ENCODE measurements at places on chromosomes 16 and 17. TPM values are rescaled to one million over a fixed set of nuclear protein-coding genes. Genes with fewer than 3 reads are reported as not detected.
A peak's percentile ranks its signal among the peaks of the same experiment; 100 is the strongest.

The SNX20 gene
- 0.94 TPM for polyA plus RNA-seq

DNA sequence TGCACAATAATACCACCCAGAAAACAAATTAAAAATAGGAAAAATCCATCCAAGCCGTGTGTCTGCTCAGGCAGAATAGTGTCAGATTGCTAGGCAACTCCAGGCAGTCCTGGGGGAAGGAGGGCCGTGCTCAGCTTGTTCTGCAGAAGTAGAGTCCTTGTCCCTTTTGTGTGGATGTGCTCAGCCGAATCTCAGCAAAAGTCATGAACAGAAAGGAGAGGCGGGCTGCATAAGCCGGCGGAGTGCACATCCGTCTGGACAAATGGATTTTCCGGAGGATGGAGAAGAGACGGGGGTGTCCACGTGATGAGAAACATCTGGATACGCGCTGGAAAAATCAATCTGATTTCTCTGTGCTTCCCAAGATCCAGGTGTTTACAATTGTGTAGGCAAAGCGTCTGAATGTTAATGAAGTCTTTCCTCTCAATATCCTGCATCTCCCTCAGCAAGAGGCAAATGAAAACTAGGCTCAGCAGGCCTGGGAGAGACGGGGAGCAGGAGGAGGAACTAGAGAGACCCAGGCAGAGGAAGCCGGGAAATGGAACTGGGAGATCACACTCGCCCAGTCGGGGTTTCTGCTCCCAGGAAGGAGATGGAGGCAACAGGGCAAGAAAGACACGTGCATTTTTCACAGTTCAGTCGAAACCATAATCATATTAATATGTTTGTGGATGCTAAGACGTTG, 7.7 kb upstream of the RBFOX3 start:
- DNase-seq: peak; percentile 37

- DNase-seq: no peak
Observed at GRCh38 chr17:62591333-62591732, 36.1 kb upstream of the MRC2 start.

GRCh38 chr17:50499721-50500120, 8.5 kb upstream of the MYCBPAP start:
- no peak for DNase-seq

- DNase-seq: no peak
Observed at GRCh38 chr17:61209106-61209439, 190.6 kb upstream of the TBX2 start.

DNA sequence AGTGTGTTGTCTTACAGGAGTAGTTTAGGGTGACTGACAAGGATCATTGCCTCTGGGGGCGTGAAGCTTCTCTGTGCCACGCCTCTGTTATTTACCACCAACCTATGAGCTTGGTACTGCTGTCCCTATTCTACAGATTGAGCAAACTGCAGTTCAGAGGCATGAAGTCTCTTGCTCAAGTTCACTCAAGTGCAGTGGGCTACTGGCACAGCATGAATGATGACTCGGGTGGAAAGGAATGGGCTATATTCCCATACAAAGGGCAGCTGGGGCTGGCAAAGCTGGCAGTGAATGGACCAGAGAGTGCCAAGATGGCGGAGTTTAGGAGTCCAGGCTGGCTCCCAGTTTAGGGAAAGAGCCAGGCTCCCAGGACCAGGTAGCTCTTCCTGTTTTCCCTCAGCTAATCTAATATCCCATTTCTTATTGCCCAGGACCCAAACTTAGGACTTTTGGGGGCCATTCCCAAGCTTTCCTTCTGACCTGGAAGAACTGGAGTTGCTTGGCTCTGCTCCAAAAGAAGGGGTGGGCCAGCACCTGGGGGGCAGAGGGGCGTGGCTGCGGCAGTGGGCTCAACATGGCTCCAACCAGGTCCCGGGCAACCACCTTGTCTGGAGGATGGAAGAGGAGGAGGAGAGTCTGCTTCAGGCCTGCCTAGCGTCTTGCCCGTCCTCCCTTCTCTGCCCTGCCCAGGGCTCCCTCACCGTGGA, 12.9 kb downstream of the PLK1 start:
- no peak for DNase-seq

GRCh38 chr17:21041741-21042457, 912 bp downstream of the USP22 start:
- DNase-seq: peak; percentile 82

The ZFHX3 gene
- 28.0 TPM for polyA plus RNA-seq

DNA sequence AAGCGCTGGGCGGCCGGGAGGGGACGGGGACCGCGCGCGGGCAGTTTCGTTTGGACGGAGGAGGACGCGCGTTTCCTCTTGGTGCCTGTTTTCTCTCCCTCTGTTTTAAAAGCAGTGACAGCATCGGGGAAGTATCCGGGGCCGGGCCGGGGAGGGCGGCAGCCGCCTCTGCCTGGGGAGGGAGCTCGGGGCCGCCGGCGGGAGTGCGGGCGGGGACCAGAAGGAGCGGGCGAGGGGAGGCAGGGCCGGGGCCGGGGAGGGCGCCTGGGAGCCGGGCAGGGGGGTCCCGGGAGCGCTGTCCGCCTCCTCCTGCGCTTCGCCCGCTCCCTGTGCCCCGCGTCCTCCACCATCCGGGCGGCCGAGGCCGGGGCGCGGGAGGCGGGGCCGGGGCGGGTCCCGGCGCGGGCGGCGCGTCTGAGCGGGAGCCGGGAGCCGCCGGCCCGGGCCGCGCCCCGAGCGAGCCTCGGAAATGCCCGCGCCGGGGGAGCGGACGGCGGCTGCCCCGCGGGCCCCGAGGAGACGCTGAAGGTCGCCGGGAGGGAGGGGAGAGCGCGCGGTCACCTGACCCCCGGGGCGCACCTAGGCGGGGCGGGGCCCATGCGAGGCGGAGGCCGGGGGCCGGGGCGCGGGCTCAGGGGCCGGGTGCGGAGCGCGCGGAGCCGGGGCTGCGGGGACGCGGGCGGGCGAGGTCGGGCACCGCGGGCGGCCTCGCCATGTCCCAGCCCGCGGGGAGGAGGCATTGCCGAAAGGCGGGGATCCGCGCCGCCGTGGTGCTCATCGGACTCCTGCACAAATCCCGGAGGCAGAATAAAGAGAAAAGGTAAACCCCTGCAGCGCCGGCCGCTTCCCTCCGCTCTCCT, 57.3 kb downstream of the RAP1GAP2 start:
- DNase-seq: no peak

- no peak for DNase-seq
Observed at GRCh38 chr16:86723689-86724088, 145.3 kb downstream of the FOXL1 start.

GRCh38 chr16:11651796-11652195, 16.5 kb upstream of the SNN start:
- DNase-seq: no peak

The CPSF4L gene
- polyA plus RNA-seq: 0.26 TPM

GRCh38 chr17:67633751-67634211, 84.0 kb upstream of the NOL11 start:
- DNase-seq: no peak

All from right lung (tissue), 10 donors.